Activated CD4-positive, alpha-beta memory T cell treated with anti-CD3 and anti-CD28 coated beads, Interleukin-2, amount 10 ng/mL, durations not matched to agents 7 days and 5 days (primary cell): ENCODE measurements at places on chromosomes 6 and 20. TPM values are rescaled to one million over a fixed set of nuclear protein-coding genes. Genes with fewer than 3 reads are reported as not detected.

DNA sequence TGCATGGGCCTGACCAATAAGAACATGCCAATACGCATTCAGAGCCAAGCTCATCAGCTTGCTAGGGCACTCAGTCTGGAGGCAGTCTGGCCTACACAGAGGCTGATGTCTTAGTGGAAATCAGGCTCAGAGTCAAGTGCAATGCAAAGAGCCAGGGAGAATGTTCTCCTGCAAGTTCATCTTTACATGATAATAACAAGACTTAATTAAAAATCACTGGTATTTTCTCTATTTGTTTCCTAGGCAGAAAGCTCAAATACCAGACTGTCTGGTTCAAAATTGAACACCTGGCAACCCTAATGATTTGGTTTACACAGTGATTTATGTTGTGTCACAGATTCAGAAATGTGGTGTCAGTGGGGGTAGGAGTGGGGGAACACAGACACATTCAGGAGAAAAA, 689.3 kb upstream of the FLRT3 start:
- no peak for DNase-seq

DNA sequence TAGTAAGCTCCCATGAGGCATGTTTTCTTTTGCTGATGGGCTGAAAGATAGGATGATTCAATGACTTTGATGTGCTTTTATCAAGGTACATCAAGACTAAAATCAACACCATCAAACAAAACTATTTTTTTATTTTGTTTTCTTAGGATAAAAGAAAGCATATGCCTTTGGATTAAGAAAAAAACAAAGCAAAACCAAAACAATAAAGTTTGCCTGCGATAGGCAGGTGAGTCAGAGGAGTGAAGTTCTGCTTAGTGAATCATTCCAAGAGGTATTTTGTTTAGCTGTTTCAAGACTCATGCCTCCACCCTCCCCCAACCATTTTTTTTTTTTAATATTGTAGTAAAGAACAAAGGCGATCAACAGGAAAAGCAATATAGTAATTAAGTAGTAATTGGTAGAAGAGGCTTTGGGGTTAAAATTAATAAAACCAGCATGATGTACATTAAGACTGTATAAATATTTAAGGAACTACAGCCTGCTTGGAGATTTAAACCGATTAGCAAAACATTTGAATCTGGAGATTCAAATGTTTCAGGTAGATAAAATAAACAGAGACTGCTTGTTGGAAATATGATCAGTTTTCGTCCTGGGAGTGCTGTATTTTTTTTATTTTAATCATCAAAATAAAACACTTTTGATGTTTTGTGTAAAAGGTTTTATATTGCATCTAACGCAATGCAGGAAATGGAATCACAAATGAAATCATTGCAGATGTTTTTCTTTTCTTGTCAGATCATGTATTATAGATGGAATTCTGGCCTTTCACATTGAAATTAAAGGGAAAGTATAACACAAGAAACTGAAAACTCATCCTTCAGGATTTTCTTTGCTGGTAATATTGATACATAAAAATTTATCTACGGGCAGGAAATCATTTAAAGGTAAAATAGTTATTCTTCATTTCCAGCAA, 482.3 kb upstream of the MANEA start:
- DNase-seq: no peak

DNA sequence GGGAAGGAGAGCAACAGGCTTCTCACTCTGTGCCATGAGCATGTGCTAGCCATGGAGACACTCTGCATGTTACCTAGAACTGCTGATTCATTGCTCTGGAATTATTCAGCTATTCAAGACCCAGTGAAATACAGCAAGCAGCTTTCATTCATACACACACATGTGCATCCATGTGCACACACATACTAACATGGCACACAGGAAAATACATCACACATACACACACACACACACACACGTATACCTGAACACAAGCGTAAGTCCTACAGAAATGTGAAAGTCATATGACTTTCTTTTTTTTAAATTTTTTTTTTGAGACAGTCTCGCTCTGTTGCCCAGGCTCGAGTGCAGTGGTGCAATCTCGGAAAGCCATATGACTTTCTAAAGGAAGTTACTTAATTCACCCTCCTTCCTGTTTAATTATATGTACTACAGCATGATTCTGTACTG, 108.2 kb upstream of the NFATC2 start:
- DNase-seq: no peak

TNF gene
- 124 TPM for total RNA-seq

HAO1 gene
- not detected for total RNA-seq

SMIM29 gene
- 38.3 TPM for total RNA-seq

CST2 gene
- total RNA-seq: not detected

MATN4 gene
- 0.83 TPM for total RNA-seq

RNF39 gene
- total RNA-seq: not detected

DSE gene
- total RNA-seq: 7.5 TPM

SLC2A10 gene
- not detected for total RNA-seq

GRCh38 chr6:89242574-89243330, 25.6 kb upstream of the GABRR1 start:
- DNase-seq: no peak

- no peak for DNase-seq
Measured at GRCh38 chr6:16090920-16091319, 38.0 kb upstream of the MYLIP start.

MYBL2 gene
- 76.6 TPM for total RNA-seq

GRCh38 chr6:125699591-125699990, 49.8 kb upstream of the HEY2 start:
- no peak for DNase-seq

- DNase-seq: no peak
Measured at GRCh38 chr6:88895911-88896310, 67.5 kb downstream of the RNGTT start.

DNA sequence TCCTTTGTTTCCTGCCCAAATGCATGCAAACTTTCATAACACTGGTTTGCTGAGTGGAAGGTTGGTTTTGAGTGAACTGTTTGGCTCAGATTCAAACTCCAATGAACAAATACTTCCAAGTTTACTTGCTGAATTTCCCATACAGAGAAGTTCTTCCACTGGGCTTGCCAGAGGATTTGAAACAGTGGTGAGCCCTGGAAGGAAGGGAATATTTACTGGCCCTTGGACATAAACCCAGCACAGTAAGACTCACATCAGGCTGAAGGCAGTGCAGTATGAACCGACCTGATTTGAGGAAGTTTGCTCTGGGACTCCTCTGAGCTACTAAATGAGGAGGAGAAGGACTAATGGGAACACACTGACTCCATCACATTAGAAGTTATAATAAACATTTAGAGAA, 3.8 kb downstream of the TRAF3IP2 start:
- no peak for DNase-seq

DNA sequence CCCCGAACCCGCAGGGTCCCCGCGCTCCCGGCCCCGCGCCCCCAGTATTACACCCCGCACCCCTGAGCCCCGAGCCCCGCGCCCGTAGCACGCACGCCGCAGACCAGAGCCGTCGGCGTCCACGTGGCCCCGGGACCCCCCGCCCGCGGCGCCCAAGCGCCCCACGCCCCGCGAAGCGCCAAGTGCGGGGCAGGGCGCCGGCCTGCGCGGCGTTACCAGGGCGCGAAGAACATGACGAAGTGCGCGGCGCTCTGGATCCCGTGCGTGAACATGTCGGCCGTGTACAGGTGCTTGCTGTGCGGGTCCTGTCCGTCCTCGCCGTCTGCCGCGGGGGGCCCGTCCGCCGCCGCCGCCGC, 312 bp downstream of the TXNDC5 start:
- DNase-seq: no peak

DNA sequence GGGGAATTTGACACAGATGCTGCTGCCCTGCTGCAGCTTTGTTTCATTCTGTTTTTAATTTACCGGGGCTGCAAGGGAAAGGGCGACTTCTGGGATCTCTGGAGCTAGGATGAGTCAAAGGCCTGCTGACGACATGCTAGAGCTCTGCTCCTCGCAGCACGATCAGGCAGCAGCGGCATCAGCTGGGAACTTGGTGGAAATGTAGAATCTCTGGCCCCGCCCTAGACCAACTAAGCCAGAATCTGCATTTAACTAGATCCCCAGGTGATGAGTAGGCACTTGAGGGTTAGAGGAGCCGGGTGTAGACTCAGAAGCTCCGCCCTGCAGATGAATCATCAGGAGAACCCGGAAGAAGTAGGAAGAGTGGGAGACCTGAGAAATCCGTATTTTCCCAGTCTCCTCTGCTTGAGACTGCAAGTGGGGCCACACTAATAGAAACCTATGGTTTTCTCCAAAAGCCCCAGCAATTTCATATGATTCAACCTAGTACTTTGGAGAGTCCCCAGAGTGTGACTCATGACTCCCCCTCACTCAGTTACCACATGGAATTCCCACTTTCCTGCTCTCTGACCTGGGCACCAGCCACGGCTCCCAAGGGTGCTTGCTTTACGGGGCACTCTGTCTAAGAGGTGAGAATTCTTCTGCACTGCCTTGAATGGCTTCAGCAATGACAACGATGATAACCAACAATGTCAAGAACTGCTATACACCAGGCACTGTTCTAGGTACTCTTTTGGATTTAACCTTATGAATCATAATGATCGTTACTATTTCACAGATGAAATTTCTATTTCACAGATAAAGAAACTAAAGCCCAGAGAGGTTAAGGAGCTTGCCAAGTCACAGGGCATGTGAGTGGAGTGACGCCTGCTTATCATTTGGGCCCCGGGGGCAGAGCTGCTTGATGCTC, 18.1 kb downstream of the TUBB2B start:
- peak; percentile 50 for DNase-seq

DNA sequence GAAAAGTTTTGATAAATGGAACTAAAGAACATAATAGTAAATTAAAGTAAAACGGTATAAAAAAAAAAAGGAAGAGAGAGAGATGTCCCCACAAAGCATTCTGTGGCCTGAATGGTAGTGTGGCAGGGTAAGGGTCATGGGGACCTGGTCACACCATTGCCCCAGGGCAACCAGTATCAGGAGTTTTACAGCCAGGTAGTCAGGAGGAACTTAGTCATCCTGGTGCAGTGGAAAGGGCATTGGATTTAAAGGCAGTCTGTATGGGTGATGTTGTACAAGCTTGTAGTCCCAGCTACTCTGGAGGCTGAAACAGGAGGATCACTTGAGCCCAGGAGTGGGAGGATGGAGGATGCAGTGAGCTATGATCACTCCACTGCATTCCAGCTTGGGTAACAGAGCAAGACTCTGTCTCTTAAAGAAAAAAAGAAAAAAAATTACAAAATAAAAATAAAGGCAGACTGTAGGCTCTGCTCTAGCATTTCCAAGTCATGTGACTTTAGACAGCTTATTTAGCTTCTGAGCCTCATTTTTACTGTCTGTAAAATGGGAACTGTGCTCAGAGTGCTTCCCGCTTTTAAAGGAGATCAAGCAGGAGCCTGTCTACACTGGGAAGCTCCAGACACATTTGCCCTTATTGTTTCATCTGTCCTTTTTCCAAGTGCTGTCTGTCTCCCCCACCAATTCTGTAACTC, 112.8 kb upstream of the ARMC2 start:
- no peak for DNase-seq

GRCh38 chr20:52425253-52425652, 233.7 kb upstream of the ZFP64 start:
- DNase-seq: no peak

GRCh38 chr20:5969348-5969935, 19.0 kb downstream of the MCM8 start:
- no peak for DNase-seq

- no peak for DNase-seq
Measured at GRCh38 chr6:137903274-137903932, 36.3 kb downstream of the TNFAIP3 start.

- peak; percentile 46 for DNase-seq
Measured at GRCh38 chr20:25081065-25081729, 744 bp downstream of the VSX1 start.

TRIM40 gene
- not detected for total RNA-seq

GRCh38 chr6:104956731-104957294, at the start of gene LIN28B:
Gene LIN28B, plus strand, starts transcription at chr6:104957107. Its CDS starts 144 bp downstream, at chr6:104957251.
- no peak for DNase-seq

- no peak for DNase-seq
Measured at GRCh38 chr20:10716855-10717254, 43.1 kb upstream of the JAG1 start.

DNA sequence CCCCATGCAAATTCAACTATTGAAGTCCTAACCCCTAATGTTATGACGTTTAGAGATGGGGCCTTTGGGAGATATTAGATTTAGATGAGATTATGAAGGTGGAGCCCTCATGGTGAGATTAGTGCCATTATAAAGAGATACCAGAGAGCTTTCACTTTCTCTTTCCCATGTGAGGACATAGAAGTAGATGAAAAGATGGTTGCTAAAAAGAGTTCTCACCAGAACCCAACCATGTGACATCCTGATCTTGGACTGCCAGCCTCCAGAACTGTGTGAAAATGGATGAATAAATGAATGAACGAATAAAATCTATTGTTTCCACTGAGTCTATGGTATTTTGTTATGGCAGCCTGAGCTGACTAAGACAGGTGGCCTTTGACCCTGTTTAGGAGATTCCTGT, 50.6 kb upstream of the FBXO30 start:
- DNase-seq: no peak

MAFB gene
- 0.28 TPM for total RNA-seq

DNA sequence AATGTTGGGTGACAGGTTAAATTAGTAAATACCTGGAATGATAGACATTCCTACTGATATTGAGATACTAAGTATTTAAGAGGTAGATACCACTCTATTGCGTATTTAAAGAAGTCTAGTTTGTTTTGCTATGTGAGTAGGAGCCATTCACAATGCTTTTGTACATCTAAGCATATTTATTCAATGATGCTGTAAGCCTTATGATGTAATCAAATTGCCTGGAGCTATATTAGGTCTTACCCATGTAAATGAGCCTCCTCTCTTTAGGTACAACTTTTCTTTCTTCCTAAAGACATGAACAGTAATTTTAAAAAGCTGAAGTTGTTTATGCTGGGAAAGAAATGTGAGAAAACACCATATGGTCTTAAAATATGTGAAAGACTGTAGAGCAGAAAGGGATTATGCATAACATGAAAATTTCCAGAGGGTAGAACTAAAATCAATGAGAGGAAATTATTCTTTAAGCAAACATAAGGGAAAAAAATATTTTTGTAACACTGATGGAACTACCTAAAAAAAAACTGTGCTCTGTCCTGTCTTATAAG, 526.7 kb downstream of the EPHA7 start:
- no peak for DNase-seq

GRCh38 chr6:100260584-100260983, 204.1 kb downstream of the SIM1 start:
- no peak for DNase-seq

DNA sequence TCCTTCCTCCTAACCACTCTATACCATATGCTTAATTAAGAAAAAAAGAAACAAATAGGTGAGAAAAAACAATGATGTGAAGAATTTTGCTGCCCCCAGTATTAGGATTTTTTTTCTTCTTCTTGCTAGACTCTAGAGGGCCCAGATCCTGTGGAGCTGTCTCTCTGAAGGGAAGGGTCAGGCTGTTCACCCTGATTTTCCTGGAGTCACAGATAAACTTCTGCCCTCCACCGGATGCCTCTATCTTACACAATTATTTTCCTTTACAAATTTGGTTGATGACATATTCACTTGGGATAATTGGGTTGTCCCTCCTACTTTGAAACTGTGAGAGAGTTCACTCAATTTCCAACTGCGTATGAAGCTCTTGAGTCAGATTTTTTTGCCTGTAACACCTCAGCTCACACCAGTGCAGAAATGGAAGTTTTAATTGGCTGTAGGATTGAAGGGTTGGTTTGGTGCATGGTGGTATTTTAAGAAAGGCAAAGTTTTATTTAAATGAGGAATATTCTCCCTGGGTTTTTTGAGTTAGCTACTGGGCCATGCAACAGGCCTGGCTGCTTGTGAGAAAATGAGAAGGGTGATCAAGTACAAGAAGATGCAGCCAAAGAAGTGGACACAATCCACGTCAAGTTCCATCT, 73.7 kb upstream of the ESR1 start:
- DNase-seq: no peak
